Thyroid gland (tissue), 4 donors: ENCODE measurements at places on chromosomes 16 and 17. TPM values are rescaled to one million over a fixed set of nuclear protein-coding genes. Genes with fewer than 3 reads are reported as not detected.

DNA sequence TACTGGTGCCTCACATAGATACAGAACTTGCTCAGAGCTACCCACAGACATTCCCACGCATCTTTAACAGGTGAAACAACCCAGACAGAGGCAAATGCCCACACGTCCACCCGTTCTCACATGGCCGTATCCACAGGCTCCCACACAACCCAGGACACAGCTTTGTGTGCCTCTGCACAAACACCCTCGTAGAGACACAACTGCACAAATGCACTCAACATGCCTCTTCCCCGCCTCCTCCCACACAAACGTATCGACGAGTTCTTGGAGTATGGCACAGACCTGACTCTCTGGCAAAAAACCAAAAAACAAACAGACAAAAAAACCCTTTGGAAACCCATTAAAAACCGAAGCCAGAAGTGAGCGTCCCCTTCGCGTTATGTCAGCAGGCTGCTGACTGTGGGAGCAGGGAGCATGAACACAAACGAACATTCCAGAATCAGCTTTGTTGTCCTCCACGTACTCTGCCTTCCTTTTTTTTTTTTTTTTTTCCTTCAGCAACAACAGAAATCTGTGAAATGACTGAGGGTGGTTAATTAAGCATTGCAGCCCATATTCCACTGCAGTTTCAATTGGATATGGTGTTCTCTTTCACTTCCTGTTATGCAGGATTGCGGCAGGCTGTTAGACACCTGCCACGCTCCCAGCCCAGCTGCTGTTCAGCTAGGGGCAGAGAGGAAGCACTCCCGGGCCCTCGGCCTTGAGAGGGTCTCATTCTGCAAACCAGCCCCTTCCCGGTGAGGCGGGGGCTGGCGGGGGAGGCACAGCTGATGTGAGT, 313.7 kb downstream of the MAF start:
- no peaks in the 10 kb centered on the region for H3K36me3 ChIP-seq
- H3K27me3 ChIP-seq, result no peaks in the 10 kb centered on the region
- no peaks in the 10 kb centered on the region for H3K4me1 ChIP-seq
- no peak overlapping the region for H3K27ac ChIP-seq
- peak; percentile 40 for DNase-seq
- H3K4me3 ChIP-seq, result no peak overlapping the region

- H3K36me3 ChIP-seq, result no peaks in the 10 kb centered on the region
- DNase-seq, result no peak
- H3K4me3 ChIP-seq, result no peak overlapping the region
These were observed 72.8 kb upstream of the C16orf82 start for GRCh38 chr16:26993963-26994362.

DNA sequence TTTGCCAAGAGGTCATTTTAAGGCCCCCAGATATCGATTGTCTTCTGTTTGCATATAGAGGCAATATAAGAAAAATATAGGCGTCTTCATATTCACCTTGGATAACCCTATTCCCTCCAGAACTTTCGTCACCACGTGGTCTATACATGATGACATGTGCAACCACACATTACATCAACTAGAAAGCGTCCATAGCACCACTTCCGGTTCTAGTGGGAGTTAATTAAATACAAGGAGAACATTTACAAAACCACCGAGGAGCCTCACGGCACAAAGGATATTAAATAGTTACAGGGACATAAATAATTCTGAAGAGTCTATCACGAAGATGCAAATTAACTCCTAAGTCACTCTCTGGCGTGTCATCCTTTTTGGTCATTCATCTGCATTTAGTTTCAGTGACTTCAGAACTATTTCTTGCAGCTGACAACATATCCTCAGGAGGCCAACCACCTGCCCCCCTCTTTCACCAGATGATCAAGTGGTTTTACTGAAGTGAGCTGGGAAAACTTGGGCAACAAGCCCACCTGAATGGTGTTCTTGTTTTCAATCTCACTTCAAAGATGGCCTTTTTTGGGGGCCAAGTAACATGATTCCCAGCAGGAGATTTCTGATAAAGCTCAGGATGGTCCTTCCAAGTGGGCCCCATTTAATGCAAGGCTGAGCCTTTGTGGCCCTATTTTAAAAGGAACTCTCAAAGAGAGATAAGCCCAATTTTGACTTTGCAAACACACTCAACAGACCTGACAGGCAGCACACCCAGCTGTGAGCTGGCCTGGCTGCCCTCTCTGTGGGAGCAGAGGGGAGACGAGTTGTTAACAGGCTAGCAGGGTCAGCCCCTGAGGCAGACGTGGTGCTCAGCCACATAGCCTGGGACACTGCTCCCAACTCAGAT, 15.3 kb downstream of the CMTM3 start:
- H3K36me3 ChIP-seq, result peaks cover 24% of the 10 kb centered on the region
- no peak for DNase-seq
- H3K4me3 ChIP-seq, result no peak overlapping the region
- H3K27ac ChIP-seq, result no peak overlapping the region

DNA sequence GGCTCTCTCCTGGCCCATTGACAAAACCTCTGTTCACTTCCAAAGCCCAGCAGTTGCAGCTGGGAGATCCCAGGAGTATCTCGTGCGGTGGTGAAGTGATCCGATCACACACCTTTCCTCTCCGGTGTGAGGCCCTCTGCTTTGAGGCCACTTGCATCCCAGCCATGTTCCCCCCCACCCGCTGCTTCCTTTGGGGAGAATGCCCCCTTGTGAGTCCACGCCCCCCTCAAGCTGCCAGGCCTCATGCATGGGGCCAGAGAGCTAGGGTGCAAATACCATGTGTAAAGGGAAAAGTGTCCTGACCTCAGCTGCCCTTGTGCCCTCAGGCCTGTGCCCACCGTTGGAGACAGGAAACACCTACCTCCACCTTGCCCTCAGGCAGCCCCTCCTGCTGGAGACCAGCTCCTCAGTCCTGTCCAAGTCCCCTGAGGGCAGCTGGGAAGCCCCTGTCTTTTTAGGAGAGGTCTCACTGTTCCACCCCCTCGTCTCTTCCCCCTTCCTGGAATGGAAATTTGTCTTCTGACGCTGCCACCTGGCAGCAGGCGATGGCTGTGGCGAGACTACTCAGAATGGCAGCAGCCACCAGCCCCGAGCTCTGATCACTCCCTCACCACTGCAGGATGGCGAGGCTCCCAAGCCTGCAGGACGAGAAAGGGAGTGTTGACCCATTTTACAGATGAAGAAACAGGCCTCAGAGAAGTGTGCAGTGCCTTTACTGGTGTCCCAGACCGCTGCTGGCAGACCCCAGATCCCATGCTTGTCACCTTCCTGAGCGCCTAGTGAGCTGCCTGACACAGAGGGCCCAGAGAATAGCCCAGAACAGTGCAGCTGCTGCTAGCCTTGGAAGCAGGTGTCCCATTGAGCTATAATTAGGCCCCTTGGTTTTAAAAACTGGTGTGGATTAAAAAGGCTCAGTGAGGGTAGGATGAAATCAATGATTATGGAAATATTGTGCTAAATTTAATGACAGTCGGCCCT, 120.6 kb upstream of the CACNG5 start:
- no peak for DNase-seq
- H3K4me1 ChIP-seq, result peaks cover 8% of the 10 kb centered on the region
- no peaks in the 10 kb centered on the region for H3K27me3 ChIP-seq

DNA sequence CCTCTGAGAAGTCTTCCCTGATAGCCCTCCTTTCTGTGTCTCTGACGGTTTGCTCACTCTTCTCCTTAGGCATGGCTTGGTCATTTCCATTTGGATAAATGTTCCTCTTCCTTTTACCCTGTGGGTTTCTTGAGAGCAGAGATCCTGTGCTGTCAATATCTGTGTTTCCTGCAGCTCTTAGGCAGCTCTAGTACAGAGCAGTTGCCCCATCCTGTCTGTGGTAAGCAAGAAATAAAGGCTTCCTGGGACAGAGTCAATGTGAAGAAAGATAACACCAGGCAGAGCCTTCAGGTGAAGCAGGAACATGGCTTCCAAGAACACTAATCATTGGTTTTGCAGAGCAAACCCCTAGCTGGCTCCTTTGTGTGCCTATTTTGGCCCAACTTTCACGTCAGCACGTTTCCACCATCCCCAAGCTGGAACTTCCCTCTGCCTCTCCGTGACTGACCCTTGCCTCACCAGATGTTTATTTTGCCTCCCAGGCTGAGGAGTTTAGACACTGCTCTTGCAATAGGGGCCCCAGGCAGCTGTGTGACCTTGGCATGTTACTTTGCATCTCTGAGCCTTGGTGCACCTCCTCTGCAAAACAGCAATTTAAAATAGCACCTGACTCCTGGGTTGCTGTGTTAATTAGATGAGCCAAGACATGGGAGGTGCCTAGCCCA, 49.6 kb upstream of the SIAH1 start:
- H3K27me3 ChIP-seq, result no peaks in the 10 kb centered on the region
- H3K27ac ChIP-seq, result no peak overlapping the region
- no peak overlapping the region for H3K4me3 ChIP-seq

GRCh38 chr17:64183815-64184214, 53.9 kb upstream of the ERN1 start:
- peaks cover 16% of the 10 kb centered on the region for H3K4me1 ChIP-seq
- no peaks in the 10 kb centered on the region for H3K27me3 ChIP-seq
- H3K36me3 ChIP-seq, result no peaks in the 10 kb centered on the region
- no peak for DNase-seq
- no peak overlapping the region for H3K4me3 ChIP-seq

- H3K27ac ChIP-seq, result no peak overlapping the region
- peaks cover 6% of the 10 kb centered on the region for H3K4me1 ChIP-seq
- peaks cover 11% of the 10 kb centered on the region for H3K27me3 ChIP-seq
- H3K36me3 ChIP-seq, result no peaks in the 10 kb centered on the region
- DNase-seq, result peak; percentile 48
- no peak overlapping the region for H3K4me3 ChIP-seq
These were observed 9.5 kb downstream of the FOXF1 start for GRCh38 chr16:86519649-86520316.

GRCh38 chr16:9966569-9967157, 215.6 kb downstream of the GRIN2A start:
- H3K4me1 ChIP-seq, result no peaks in the 10 kb centered on the region
- no peak for DNase-seq
- H3K27ac ChIP-seq, result no peak overlapping the region
- no peaks in the 10 kb centered on the region for H3K27me3 ChIP-seq
- H3K4me3 ChIP-seq, result no peak overlapping the region
- no peaks in the 10 kb centered on the region for H3K36me3 ChIP-seq

GRCh38 chr16:66206363-66206762, 160.1 kb upstream of the CDH5 start:
- H3K36me3 ChIP-seq, result no peaks in the 10 kb centered on the region
- no peaks in the 10 kb centered on the region for H3K4me1 ChIP-seq
- no peak overlapping the region for H3K4me3 ChIP-seq
- no peak for DNase-seq

DNA sequence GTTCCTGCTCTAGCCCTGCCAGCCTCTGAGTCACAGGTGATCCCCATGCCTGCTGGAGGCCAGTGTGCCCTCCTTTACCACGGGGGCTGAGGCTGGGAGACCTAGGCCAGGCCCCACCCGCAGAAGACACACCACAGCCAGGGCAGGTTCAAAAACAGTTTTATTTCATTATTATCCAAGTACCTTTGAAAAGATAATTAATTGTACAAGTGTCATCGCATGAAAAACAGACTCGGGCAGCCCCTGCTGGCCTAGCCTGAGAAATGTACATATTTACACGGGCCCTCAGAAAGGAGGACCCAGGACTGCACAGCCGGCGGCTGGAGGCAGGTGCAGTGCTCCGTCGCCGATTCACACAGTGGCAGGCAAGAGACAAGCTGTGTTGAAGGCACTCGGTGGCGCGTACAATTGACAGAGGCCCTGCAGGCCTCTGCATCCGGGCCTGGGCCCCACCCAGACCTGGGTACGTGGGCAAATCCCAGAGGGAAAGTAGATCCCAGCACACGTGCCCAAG, 4.4 kb downstream of the PDIA2 start:
- H3K27me3 ChIP-seq, result no peaks in the 10 kb centered on the region
- H3K4me3 ChIP-seq, result no peak overlapping the region
- H3K27ac ChIP-seq, result no peak overlapping the region
- no peak for DNase-seq
- no peaks in the 10 kb centered on the region for H3K4me1 ChIP-seq
- H3K36me3 ChIP-seq, result peaks cover 15% of the 10 kb centered on the region

DNA sequence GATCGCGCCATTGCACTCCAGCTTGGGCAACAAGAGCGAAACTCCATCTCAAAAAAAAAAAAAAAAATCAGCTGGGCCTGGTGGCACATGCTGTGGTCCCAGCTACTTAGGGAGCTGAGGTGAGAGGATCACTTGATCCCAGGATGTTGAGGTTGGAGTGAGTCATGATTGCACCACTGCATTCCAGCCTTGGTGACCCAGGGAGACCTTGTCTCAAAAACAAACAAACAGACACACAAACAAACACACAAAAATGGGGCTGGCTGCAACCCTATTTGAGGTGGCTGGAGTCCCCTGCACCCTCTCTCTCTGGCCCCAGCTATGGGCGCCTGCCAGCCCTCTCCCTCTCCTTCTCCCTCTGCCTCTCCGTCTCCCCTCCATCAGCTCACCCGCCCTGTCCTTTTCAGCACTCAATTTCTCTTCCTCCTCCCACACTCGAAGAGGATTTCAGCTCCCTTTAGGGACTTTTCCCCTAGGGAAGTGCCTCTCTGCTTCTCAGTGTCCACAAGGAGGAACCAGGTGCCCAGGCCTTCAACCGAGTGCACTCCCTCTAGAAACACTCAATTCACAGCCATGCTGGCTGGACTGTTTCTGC, 17.5 kb upstream of the TFAP4 start:
- no peak overlapping the region for H3K4me3 ChIP-seq
- H3K27me3 ChIP-seq, result no peaks in the 10 kb centered on the region
- H3K27ac ChIP-seq, result no peak overlapping the region
- peaks cover 31% of the 10 kb centered on the region for H3K4me1 ChIP-seq
- H3K36me3 ChIP-seq, result no peaks in the 10 kb centered on the region

- H3K27ac ChIP-seq, result peak overlapping the region; percentile 99
- H3K36me3 ChIP-seq, result no peaks in the 10 kb centered on the region
- DNase-seq, result no peak
- H3K4me3 ChIP-seq, result peak overlapping the region; percentile 20
These were observed 2.4 kb downstream of the PPM1D start for GRCh38 chr17:60602385-60602742.

- no peak overlapping the region for H3K4me3 ChIP-seq
- H3K27me3 ChIP-seq, result no peaks in the 10 kb centered on the region
- H3K27ac ChIP-seq, result no peak overlapping the region
- H3K4me1 ChIP-seq, result no peaks in the 10 kb centered on the region
- no peak for DNase-seq
These were observed 12.7 kb downstream of the CLEC3A start for GRCh38 chr16:78035012-78035411.

- no peak overlapping the region for H3K27ac ChIP-seq
- H3K4me1 ChIP-seq, result no peaks in the 10 kb centered on the region
- no peak for DNase-seq
- no peaks in the 10 kb centered on the region for H3K36me3 ChIP-seq
These were observed 52.6 kb downstream of the MAP2K6 start for GRCh38 chr17:69466905-69467667.

HIC1 gene
- 23.2 TPM for total RNA-seq

KCNH4 gene
- not detected for total RNA-seq

PTGES3L gene
- total RNA-seq, result 0.75 TPM

ANKRD13B gene
- total RNA-seq, result 2.0 TPM

HSD17B2 gene
- total RNA-seq, result not detected

SP2 gene
- 7.1 TPM for total RNA-seq

NOXO1 gene
- total RNA-seq, result not detected
